Activated CD8-positive, alpha-beta memory T cell treated with anti-CD3 and anti-CD28 coated beads for 48 hours (primary cell): ENCODE measurements at places on chromosomes 7 and 10.

GRCh38 chr7:52088008-52088901 is 771.6 kb upstream of the COBL start:
- no peak for DNase-seq

DNA sequence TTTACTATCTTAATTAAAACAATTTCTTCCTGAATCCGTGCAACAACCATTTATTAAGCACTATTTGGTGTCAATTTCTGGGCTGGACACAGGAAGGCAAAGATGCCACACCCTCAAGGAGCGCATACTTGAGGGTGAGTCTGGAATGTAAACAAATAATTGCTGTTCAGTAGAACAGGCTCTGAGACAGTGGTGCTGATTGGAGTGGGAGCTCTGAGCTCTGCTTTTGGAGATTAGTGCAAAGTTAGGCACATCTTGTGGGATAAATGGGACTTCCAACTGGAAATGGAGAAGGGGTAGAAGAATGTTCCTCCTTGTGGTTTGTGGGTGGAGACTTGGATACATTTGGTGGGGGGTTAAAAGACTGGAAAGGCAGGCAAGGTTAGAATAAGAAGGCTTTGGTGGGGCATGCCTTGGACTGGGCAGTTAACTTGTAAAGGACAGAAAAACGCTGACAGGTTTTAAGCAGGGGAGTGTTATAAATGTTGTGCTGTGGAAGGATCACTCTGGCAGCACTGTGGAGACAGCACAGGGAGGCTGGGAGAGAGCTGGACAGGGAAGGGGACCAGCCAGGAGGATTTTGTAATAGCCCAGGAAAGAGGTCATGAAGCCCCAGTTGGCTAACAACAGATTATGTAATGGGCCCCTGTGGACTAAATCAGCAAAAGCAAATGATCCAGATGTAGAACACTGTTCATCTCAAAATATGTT is 80.7 kb downstream of the ZNF365 start:
- DNase-seq: no peak

GRCh38 chr7:157021871-157022680 is 11.6 kb upstream of the MNX1 start:
- DNase-seq: no peak

GRCh38 chr7:153190452-153190851 is 430.9 kb downstream of the ACTR3B start:
- no peak for DNase-seq

DNA sequence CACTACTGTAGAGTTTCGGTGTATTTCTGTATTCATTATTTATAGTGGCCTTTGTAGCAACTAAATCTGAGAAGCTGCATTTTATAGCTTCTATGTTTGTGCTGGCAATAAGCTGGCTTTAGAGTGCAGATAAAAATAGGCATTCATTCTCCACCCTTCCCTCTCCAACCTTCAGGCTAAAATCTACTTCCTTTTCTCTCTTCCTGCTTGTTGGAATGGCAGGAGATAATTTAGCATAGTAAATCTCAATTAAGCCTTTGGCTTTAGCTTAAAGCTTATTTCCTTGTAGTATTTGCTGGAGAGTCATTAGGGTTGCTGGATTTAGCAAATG is 58.5 kb downstream of the CPVL start:
- no peak for DNase-seq

GRCh38 chr7:69365651-69366192 is 232.6 kb upstream of the AUTS2 start:
- DNase-seq: no peak

GRCh38 chr10:90871279-90871765 is 452 bp upstream of the RPP30 start:
- no peak for DNase-seq

DNA sequence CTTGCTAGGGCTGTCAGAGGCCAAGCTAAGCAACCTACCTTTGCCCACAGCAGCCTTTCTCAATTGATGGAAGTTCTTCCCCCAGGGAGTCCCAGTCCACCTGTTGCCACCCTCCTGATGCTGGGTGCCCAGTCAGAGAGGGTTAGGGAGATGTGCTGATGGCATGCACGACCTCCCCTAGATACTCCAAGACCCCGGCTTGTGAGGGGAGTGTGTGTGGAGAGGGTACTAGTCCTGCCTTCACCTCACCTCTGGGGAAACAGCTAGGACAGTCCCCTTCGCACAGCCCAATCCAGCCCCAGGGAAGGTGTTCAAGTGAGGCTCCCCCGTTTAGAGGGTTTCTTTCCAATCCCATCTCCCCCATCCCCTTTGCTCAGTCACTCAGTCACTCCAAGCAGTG is 1.3 kb upstream of the UNC5B start:
- no peak for DNase-seq

GRCh38 chr10:48651839-48652238 is 32.8 kb upstream of the WDFY4 start:
- no peak for DNase-seq

- DNase-seq: no peak
These were observed 448.2 kb upstream of the FOXK1 start for GRCh38 chr7:4233621-4234497.
